Body of pancreas (tissue), 4 donors: ENCODE measurements at places on chromosomes 16 and 17.

- DNase-seq, result no peak
Observed at GRCh38 chr17:11412654-11413053, 171.6 kb downstream of the SHISA6 start.

DNA sequence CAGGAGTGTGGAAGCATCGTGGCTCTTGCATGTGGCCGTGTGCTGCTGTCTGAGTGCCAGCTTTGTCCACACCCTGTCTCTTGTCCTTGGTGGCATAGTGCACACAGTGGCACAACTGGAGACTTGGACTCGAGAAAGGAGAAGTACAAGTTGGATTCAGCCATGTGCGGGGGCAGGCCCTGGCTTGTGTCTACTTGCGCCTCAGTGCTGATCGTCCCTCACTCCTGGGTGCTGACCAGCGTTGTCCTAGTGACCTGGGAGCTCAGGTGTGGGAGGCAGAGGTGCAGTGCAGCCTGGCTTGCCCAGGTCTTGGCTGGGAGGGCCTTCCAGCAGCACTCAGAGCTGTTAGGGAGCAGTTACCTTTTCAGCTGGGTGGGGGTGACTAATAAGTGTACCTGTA lies 20.6 kb downstream of the MPRIP start:
- peak; percentile 20 for DNase-seq

DNA sequence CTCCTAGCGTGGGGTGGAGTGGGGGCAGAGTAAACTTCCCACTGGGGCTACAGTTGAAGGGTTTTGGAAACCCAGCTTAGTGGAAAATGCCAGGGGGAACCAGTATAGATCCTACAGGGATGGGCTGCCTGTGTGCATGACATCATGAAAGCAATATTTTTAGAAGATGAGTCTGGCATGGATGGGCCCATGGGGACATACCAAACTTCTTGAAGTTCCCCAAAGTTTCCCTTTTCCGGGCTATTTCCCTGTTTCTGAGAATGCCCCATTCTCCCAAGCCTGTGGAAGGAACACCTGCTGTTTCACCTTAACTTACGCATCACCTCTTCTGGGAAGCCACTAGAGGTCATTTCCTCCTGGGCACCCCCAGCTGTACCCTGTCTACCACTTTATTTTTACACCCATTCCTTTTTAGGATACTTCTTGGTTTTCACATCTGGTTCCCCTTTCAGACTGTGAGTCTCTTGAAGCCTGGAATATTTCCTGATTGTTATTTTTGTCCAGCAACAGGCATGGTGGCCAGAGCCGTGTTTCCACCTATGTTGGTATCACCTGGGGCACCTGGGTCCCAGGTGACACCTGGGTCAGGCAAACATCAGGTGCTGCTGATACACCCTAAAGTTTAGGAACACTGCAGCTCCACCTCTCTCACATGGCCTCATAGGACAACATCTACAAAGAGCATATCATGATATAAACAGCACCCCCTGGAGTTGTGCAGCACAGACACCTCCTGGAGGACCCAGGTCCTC lies 9.8 kb downstream of the SOCS3 start:
- DNase-seq, result no peak

GRCh38 chr16:30658731-30659506 lies 688 bp downstream of the FBRS start:
- DNase-seq, result peak; percentile 78

- no peak for DNase-seq
Observed at GRCh38 chr17:20103454-20104446, 94.6 kb downstream of the SPECC1 start.

DNA sequence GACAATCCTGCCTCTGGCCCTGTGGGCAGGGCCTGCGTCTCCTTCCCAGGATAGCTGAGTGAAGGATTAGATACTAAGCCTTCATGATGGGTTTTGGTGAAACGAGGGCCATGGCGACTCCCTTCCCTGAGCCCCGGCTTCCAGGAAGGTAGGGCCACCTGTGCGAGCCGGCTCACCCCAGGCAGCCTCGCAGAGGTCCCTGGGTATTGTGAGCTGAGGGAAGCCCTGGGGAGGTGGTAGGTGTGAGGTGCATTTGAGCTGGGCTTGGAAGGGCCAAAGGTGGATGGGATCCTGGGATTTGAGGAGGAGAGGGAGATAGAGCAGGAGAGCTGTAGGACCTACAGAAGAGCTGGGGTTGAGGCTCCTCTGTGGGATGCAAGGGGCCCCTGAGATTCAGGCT lies 6.5 kb upstream of the P2RX1 start:
- no peak for DNase-seq

GRCh38 chr17:8520981-8521380 lies 85.3 kb downstream of the NDEL1 start:
- no peak for DNase-seq

DNA sequence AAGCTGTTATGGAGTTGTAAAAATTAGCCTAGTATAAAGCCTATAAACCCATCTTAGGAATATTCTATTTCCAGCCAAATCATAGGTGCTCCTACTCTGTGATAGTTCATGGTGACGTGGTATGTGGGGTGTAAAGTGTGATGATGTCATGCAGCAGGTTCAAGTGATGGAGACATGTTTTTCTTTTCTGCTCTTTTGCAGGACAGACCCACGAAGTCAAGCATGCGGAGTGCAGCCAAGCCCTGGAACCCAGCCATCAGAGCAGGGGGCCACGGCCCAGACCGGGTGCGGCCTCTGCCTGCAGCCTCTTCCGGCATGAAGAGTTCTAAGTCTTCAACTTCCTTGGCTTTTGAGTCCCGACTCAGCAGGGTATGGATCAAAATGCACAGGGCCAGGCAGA lies 87.3 kb downstream of the SPECC1 start:
- no peak for DNase-seq

- DNase-seq, result no peak
Observed at GRCh38 chr17:50072130-50072529, 16.2 kb downstream of the ITGA3 start.

GRCh38 chr17:8072341-8072728 lies 15.2 kb downstream of the ALOX12B start:
- no peak for DNase-seq

- DNase-seq, result no peak
Observed at GRCh38 chr17:77528516-77529327, 388.0 kb downstream of the SEC14L1 start.

- DNase-seq, result no peak
Observed at GRCh38 chr17:20092261-20092867, 83.2 kb downstream of the SPECC1 start.

DNA sequence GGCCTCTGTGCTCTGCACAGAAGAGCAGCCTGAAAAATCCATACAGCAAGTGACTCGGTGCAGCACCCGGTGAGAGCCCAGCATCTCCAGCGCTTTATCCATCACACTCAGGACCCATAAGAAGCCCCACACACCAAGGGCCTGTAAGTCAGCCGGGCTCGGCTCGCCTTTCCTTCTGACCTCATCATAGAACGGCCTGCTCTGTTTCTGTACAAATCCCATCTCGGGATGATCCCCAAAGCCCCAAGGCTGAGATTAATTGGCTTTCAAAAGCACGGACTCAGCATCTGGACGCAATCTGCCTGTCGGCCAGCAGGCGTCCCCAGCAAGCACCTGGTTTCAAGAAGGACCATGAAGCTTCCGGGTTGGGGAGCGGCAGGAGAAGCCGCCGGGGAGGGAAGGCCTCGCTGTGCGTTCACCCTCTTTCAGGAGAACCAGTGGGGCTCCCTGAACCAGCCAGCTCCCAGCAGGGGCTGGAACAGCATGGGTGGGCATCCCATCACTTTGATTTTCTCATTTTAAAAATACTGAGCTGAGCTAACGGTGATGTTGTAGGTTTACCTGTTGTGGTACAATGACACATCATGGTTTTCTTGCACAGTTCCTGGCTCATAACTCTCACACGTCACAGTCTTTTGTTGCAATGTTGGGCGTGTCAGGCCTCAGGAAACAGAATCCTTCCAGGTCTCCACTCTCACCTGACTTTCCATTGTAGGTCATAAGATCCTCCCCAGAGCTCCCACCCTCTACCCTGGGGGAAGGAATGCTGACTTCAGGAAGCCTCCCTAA lies 6.7 kb downstream of the CCDC57 start:
- peak; percentile 87 for DNase-seq

- DNase-seq, result no peak
Observed at GRCh38 chr17:63692195-63692816, 7.6 kb downstream of the LIMD2 start.

- DNase-seq, result no peak
Observed at GRCh38 chr17:65662196-65662595, 100.7 kb upstream of the AXIN2 start.

DNA sequence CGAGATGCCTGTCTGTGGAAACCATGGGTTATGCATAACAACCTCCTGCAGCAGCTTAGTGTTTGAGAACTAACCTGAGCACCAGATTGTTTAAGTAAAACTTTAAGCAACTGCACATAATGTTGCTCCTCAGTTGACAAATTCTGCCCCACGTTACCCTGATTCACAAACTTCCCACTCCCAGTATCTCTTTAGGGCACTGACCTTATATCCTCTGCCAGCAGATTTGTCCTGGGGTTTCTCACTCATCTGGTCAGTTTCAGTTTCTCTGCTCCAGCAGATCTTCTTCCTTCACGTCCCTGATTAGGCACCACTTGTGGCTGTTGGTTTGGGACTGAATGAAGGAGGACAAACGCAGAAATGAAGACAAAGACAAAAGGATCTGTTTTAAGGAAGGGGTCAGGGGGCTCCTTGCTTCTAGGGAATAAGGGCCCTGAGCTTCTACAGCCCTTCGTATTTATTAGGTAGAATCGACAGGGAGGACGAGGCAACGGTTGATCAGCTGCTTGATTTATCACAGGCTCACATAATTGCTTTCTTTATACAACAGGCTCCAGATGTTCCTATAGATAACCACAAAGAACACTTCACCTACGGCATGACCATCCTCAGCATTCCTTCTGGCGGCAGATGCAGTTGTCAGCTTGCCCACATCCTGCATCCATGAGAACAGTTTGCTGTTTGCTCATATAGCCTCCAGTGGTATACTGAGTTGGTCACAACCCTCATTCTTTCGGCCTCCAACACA lies 13.5 kb upstream of the ZNF689 start:
- DNase-seq, result no peak

DNA sequence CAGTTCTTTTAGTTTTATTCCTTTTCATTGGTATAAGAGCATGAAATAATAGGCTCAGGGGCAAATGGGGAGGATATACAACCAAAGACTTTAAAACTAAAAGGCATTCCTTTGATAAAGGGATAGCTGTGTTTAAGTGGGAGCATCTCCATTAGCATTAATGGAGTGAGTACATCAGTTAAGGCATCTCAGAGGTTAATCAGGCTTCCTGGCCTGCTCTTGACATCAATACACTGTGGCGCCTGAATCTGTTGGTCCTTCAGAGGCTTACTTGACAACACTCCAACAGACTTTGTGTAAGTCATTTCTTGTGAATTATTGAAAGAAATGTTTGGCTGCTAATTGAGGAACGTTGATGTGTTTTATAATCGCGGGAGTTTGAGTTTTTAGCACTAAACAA lies 230.7 kb downstream of the BCAS3 start:
- no peak for DNase-seq

DNA sequence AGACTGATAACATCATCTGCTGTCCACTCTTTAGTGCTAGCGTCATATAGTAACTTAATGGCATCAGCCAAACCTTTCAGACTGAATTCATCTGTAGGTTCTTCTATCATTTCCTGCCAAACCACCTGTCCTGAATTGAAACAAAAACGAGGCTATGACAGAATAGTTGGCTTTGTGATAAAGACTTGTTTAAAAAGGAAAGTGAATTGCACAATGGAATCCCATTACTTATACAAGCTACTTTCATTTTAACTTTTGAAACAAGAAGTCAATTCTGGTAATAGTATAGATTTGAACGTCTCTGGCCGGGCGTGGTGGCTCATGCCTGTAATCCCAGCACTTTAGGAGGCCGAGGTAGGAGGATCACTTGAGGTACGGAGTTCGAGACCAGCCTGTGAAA lies 18.2 kb downstream of the LASP1NB start:
- DNase-seq, result no peak

DNA sequence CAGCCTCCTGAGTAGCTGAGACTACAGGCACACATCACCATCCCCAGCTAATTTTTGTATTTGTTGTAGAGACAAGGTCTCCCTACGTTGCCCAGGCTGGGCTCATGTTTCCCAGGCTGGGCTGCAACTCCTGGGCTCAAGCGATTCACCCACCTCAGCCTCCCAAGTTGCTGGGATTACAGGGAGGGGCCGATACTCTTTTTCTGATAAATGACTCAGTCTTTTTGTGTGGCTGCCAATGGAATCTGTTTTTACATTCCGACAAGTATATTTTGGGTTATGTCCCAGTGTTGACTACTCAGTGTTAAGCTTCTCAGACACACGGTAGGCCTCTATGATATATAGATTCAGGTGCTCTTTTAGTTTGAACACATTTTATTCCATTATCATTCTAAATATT lies 58.1 kb downstream of the SLFN11 start:
- DNase-seq, result no peak

- no peak for DNase-seq
Observed at GRCh38 chr17:82449883-82450356, 632 bp downstream of the CYBC1 start.

GRCh38 chr16:77541165-77541564 lies 106.3 kb upstream of the ADAMTS18 start:
- DNase-seq, result no peak

- no peak for DNase-seq
Observed at GRCh38 chr17:64103391-64104364, 26.3 kb downstream of the ERN1 start.

DNA sequence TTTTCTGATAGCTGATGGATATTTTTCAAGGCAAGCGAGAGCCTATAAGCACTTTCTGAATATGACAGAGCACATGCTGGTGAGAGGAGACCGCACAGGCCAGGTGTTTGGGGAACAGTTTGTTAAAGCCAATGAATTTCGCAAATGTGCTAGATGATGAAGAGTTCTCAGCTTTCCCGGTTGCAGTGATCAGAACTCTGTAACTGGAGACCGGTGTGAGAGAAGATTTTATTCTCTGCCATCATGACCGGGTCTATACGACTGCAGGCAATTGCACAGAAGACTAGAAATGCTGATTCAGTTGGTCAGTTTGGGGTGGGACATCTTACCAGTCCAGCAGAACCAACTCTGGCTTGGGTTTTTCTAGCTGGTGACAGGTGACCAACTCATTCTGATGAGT lies 25.4 kb downstream of the SMTNL2 start:
- no peak for DNase-seq

- no peak for DNase-seq
Observed at GRCh38 chr16:85923153-85924021, 24.4 kb downstream of the IRF8 start.

GRCh38 chr16:63813862-63814261 lies 1308.0 kb downstream of the CDH11 start:
- DNase-seq, result no peak

DNA sequence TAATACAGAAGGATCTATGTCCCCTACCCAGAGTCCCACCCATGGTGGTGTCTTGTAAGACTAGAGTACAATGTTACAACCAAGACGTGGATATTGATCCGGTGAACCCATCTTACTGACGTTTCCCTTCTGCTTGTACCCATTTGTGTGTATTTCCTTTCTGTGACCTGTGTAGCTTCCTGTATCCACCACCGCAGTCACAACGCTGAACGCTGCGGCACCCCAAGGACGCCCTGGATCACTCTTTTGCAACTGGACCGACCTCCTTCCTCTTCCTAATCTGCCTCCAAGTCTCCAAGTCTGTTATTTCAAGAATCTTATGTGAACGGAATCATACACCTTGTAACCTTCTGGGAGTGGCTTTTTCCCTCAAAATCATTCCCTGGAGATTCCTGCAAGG lies 33.5 kb upstream of the CBX4 start:
- no peak for DNase-seq
